Stimulated activated CD8-positive, alpha-beta memory T cell treated with anti-CD3 and anti-CD28 coated beads, Interleukin-7, amount 100 ng/mL, for 48 hours (primary cell): ENCODE measurements at places on chromosomes 11 and 22.

DNA sequence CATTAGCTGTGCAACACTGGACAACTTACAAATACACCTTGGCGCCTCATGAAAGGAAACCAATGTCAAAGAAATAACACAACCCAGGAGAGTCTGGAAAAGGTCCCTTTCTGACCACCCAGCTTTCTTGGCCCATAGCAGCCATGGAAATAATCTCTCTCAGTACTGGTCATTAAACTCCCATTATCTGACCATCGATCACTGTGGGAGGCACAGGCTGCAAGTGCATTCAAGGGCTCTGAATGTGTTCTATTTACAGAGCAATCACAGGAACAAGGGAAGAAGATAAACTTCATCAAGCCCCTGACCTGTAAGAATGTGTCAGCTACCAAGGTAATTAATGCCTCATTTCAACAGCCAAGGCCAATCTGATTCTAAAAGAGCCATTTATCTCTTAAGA, 40.1 kb downstream of the CTSC start:
- no peak for DNase-seq

DNA sequence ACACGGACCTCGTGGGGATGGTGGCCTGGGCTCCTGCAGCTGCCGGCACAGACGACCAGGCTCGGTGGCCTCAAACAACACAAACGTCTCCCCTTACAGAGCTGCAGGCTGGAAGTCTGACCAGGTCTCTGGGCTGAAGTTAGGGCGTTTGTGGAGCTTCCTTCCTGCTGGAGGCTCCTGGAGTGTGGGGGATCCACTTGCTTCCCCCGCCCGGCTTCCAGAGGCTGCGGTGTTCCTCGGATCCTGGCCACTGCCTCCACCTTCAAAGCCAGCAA, 313.5 kb downstream of the CTTN start:
- no peak for DNase-seq

- DNase-seq: no peak
Observed at GRCh38 chr22:21948824-21949568, 3.7 kb downstream of the PPM1F start.

GRCh38 chr11:10473371-10473770, 18.3 kb downstream of the AMPD3 start:
- no peak for DNase-seq

GRCh38 chr11:117466966-117467365, 139.3 kb downstream of the CEP164 start:
- no peak for DNase-seq

DNA sequence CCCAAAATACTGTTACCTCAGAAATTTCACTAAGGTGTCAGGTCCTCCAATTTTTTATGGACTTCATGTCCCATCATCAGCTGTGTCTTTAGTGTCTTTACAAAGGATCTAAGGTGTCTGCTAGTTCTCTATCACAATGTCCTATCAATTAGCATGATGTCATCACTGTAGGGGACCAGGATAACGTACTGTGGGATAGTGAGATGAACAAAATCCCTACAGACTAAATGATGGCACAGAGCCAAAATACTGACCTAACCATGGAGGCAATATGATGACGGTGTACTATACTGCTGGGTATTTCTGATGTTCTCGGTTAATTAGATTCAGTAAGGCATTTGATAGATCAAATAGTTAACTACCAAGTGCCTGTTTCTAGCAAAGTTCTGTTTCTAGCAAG, 82.5 kb downstream of the SBF2 start:
- DNase-seq: no peak

DNA sequence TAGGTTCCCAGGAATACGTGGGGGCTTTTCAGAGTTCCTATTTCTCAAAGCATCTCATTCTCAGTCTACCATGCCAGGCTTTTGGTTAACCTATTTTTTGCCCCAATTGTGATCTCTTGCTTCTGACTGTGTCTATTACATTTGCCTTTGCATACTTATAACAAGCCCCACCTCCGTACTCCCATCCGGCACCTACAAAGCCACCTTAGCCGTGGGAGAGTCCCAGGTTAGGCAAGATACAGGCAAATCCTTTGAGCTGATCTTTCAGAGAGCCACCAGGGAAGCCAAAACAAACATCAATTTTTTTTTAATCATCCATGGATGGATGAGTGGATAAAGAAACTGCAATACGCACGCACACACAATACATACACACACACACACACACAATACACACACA, 18.6 kb upstream of the PANX3 start:
- no peak for DNase-seq

- DNase-seq: no peak
Observed at GRCh38 chr11:69837791-69838190, 18.6 kb upstream of the FGF3 start.

DNA sequence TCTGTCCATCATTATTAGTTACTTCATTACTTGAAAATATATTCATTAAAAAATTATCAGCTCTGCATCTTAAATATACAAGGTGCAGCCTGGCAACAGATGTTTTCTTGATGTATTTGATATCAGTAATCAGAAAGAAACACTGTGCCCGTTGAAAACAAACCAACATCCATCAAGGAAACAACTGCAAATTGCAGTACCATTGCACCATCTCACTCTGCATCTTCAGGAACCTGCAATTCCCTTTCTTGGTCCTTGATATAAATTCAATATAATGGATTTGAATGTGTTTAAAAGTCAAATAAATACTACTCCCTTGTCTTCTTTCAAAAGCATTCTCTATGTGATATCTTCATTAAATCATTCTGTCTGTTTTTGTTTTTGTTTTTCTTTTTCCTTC, 1131.2 kb downstream of the FAM181B start:
- DNase-seq: no peak
